Activated T-helper 1 cell treated with Interleukin-2 at 50 U/mL for 16 hours (primary cell): ENCODE measurements at places on chromosomes 7 and 10.

DNA sequence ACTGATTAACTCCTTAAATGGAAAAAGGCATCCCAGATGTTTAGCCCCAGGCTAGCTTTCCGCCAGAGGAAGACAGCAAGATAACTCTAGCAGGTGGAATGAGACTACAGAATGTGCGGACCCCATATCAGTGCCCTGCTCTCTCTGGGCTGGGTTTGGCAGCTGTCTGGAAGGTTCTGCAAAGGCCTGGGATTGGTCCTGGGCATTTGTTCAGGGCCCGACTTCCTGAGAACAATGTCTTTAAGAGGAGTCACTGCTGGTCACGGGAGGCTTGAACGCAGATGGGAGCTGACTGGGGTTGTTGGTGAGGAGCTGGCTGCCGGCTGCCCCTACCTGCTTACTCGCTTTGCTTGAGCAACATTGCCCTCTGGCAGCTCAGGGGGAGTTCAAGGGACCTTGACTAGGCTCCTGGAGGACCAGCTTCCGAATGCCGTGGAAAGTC, 130.6 kb upstream of the BTBD16 start:
- DNase-seq = no peak

GRCh38 chr7:101226721-101227120, 8.8 kb downstream of the ZNHIT1 start:
- no peak for DNase-seq

- DNase-seq = no peak
These were observed 368.4 kb upstream of the SHH start for GRCh38 chr7:156180451-156181229.

DNA sequence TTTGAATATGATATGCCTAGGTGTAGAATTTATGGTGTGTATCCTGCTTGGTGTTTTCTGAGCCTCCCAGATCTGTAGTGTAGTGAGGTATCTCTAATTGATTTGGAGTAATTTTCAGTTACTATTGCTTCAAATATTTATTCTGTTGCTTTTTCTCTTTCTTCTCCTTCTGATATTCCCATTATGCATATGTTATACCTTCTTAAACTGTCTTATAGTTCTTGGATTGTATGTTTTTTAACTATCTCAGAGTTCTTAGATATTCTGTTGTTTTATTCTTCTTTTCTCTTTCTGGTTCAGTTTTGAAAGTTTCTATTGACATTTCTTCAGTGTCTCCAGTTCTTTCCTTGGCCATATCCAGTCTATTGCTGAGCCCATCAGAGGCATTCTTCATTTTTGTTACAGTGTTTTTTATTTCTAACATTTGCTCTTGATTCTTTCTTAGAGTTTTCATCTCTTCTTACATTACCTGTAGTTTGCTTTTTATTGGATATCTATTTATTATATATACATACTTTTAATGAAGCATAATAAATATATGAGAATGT, 205.4 kb upstream of the LRGUK start:
- DNase-seq = no peak

- no peak for DNase-seq
These were observed 235.0 kb upstream of the PLPP4 start for GRCh38 chr10:120221873-120222485.

DNA sequence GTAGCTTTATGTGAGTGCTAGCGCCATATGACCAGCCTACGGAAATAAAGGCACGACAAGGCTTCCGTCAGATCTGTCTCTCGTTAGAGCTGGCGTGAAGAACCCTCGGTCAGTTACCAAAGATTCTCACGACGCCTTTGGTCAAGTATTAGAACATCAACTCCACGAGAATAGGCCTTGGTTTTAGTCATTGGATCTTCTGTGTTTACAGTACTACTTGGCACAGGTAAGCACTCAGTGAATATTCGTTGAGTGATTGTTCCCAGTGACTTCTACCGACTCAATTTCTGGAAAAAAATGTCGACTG, 316 bp downstream of the RBM48 start:
- no peak for DNase-seq

GRCh38 chr10:23110722-23111516, 15.5 kb downstream of the MSRB2 start:
- no peak for DNase-seq

- DNase-seq = no peak
These were observed 156.3 kb downstream of the LCOR start for GRCh38 chr10:96988426-96988825.

DNA sequence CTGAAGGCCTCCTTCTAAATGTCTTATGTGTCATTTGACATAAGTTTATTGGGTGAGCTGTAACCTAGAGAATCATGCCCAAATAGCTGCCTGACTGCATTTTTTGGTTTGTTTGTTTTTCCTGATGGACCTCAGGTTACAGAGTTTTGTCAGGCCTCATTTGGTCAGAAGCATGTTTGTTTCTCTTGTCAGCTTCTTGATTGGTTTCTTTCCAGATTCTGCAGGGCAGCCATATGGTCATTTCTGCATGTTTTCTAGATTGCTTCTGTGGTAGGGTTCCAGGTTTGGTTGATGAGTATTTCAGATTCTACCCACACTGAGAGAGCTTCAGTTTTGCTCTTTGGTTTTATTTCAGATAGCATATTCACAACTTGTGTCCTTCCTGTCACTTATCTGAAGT, 28.0 kb downstream of the GLCCI1 start:
- DNase-seq = no peak

- no peak for DNase-seq
These were observed 704 bp upstream of the ERLIN1 start for GRCh38 chr10:100186253-100187212.

DNA sequence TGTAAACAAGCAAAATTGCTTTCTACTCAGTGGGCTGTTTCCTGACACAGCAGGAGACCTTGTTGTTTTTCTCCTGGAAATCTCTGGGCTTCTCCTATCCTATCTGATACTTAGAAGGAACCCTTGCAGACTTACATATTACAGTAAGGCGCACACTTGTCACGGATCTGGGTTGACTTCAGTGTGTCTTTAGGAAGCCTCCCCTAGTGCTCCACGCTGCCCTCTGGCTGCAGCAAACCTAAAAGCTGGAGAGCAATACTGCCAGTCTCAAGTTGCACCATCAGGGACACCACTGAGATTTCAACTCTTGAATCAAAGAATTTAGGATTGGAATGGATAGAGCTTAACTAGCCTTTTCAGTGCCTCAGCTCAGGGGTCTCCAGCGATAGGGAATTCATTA, 495.3 kb downstream of the LRMDA start:
- DNase-seq = no peak

DNA sequence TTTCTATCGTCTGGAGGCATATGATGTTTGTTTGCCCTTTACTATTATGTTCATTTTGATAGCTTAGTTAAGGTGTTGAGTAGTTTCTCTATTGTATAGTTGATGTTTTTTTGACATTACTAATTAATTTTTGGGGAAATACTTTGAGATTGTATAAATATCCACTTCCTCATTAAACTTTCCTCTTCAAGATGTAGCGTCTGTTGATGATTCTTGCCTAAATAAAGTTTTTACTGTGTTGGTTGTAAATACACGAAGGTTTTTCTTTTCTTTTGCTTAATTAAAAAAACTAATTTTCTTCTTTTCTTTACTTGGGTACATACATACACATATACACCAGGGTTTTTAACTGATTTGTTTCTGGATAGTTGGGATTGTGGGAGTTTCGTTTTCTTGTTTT, 8.5 kb downstream of the KMT2E start:
- no peak for DNase-seq

GRCh38 chr7:50330696-50331095, 26.2 kb downstream of the IKZF1 start:
- DNase-seq = no peak

DNA sequence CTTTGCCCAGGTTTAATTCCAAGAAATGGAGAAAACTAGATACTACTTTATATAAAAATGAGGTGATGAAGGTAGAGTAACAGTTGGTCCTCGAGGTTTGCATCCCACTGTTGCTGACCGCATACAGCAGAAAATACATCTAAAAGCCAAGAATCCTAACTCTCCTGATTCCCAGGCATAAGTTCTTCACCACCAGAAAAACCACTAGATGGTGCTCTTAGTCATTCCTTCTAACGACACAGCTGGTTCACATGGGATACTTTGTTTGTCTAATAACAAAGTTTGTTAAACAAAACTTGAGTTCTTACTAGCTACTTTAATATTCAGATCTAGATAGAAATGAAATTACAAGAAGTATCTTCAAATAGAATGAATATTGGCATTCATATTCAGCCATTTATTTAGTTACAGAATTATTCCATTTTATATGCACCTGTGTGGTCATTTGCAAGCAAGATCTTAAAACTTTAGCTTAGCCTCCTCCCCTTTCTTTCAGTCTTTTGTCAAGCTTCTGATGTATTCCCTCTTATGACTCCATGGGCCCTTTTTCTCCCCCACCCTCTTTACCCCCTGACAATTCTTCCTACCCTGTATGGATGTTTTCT, 54.1 kb upstream of the CYP26C1 start:
- DNase-seq = no peak

GRCh38 chr10:11225935-11226334, 208.3 kb downstream of the CELF2 start:
- DNase-seq = no peak

DNA sequence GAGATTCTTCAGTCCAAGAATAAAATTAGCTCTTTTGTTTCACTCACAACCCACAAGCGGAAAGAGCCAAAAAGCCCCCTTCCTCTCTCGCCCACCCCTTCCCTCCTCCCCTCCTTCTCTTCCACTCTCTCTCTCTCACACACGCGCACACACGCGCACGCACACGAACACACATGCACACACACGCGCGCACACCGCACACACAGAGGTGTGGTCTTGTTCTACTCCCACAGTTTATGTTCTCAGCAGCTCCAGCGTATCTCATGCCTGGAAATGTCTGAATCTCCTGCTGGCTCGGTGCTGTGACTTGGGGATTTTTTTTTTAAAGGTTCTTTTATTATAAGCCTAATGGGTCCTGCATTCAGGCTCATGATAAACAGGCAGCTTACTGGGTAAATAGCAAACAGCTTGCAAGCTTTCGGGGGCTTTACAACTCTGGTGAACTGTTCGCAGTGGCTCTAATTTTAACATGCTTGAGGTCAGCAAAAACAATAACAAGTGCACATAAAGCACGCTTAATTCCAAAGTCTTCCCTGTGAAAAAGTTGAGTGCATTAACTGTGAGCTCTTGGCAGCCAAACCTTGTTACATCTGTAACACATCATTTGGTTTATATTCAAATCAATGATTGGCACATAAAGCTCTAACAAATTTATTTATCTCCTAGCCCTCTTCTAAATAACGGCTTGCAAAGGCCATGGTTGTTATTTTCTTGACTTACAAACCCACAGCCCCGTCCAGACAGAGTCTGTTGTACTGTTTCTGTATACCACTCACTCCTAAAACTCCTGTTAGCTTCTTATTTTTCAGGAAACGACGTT, 424.1 kb upstream of the MGMT start:
- no peak for DNase-seq

- no peak for DNase-seq
These were observed 29.8 kb downstream of the SNX10 start for GRCh38 chr7:26321435-26321834.

GRCh38 chr10:121838149-121838548, 89.7 kb downstream of the ATE1 start:
- no peak for DNase-seq

- DNase-seq = no peak
These were observed 127.1 kb downstream of the CREB5 start for GRCh38 chr7:28539289-28539981.

DNA sequence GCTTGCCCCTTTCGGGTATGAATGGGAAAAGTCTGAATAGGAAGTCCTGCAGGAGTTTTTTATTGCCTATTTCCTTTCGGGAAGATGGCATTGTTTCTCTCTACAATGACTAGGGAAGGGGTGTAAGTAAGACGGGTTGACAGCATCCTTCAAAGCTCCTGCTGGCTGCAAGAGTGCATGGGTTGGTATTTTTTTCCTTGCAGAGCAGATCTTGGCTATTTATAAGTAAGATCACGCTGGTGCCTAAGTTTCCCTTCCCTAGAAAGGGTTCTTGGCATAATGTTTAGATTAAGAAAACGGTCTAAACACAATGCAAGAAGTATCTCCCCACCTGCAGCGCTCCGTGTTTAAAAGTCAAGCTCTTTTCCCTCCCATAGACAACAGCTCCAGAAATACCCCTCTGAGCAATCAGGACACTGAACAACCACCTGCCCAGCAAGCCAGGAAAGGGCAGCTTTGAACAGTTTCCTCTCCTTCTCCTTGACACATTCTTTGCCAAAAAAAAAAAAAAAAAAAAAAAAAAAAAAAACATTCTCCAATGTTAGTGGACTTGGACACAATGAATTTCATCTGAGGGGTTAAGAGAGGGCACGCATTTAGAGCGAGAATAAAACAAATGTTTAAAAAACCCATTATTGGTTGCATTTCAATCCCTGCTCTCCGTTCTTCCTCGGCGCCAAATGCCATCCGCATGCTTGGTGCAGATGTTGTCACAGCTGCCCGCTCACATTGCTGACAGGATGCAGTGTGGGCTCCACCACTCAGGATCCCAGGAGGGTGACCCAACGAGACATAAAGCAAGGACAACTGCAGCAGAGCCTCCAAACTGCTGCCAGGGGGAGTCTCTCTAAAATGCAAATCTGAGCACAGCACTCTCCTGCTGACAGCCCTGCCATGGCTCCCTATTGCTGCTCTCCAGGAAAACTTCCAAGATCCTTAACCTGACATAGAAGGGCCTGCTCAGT, 427.4 kb upstream of the MGMT start:
- no peak for DNase-seq

DNA sequence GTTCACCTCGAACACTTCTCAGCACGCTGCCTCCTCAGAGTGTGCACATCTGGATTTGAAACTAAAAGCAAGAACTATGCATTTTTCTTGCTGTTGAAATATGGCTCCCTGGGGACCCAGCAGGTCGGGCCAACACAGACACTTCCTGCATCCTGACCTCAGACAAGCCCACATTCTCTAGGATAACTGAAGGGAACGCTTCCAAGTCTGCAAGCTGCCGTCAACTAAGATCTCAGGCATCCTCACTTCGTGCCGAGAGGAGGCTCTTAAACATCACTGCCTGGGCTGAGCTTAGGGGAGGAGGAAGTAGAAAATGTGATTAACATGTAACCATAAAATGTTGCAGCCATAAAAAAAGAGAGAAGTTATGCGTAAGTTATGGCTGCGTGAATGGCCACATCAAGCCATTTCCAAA, 65.5 kb downstream of the PYROXD2 start:
- DNase-seq = no peak

GRCh38 chr10:60424971-60425370, 35.3 kb upstream of the ANK3 start:
- DNase-seq = no peak

- DNase-seq = no peak
These were observed 469.5 kb downstream of the POM121L12 start for GRCh38 chr7:53504914-53505313.

GRCh38 chr10:67670401-67670800, 25.6 kb downstream of the CTNNA3 start:
- no peak for DNase-seq

DNA sequence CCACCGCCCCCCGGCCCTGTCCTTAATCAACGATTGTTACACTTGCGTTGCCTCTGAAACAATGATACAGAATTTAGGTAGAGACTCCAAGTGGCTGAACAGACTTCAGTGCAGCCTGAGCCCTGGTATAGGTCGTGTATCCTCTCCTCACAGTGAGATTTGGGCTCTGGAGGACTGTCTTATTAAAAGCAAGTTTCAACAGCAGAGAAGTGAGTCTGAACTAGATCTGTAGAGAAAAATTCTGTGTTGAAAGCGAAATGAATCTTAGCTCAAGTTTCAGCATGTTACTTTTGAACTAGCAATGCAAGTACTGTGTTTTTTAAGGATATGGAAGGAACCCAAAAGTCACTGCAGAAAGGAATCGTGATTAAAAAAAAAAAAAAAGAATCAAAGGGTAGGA, 103.1 kb downstream of the HOXA1 start:
- no peak for DNase-seq

GRCh38 chr7:146129997-146130396, 13.4 kb downstream of the CNTNAP2 start:
- no peak for DNase-seq
